ENCODE measurements at places on chromosomes 13 and 19.

DNA sequence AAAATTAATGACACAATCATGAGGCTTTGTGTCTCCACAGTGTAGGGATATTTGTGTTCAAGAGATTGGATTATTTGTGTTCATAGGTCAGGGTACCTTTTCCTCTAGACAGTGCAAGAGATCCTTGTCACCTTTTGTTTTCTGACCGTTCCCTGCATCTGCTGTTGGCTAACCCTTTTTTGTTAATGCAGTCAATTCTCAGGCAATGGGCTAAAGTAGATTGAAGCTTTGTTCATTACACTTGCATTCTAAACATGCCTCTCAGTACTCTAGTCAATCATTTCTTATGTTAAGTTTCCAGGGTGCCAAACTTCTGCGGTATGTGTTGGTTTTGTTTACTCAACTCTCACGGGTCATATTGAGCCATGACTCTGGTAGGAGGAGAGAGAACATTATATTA is 1.8 kb upstream of the MED4 start:
- no peak for DNase-seq

DNA sequence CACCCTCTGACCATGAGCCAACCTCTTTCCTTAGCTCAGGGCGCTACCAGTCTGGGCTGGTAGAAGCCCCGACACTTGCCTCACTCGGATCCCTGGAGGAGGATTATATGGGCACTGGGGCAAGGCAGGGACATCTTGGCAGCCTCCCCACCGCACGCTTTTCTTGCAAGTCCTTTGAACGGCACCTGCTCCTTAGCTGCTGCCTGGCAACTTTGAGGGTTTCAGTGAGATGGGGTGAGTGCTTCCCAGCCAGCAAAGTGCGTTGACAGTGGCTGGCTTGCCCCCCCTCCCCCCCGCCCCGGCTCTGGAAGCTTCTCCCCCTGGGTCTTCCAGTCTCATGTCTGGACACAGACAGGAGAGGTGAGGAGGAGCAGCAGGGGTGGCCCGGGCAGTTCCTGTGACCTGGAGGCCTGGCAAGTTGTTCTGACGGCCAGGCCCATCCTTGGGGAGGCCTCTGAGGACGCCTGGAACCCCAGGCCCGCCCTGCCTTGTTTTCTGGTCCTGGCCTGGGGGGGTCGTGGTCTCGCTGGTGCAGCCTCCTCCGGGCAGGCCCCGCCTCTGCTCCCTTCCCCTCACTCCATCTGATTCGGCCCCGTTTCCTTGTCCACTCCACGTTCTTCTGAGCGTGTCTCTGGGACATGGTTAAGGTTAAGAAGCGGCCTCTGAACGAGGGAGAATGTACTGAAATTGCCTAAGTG is 75.2 kb downstream of the ATP11A start:
- DNase-seq, result no peak

- no peak for DNase-seq
Observed at GRCh38 chr19:38647966-38648768, 718 bp downstream of the ACTN4 start.

DNA sequence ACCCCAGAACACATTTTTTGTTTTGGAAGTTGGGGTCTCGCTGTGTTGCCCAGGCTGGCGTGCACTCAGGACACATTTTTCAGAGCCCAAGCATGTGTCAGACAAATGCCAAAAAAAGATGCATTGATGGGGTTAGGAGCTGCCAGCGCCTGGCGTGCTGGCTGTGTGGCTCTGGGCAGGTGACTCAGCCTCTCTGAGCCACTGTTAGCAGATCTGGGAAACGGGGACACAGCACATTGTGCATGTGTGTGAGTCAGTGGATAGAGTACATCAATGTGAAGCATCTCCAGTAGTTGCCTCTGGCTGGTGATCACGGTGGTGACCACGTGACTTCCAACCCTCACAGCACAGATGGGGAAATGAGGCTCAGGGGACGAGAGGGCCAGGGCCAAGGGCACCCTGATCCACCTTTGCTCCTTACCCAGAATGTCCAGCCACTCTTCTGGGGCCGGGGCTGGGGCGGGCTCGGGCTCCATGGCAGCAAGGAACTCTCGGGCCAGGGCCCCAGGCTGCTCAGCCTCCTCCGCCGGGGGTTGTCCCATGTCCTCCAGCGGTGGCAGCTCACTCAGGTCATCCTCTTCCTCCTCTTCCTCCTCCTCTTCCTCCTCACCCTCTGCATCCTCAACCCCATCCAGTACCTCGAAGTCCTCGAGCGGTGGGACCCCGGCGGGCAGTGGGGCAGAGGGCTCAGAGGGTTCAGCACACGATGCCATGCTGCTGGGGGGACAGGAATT is 1.9 kb downstream of the FKBP8 start:
- DNase-seq, result no peak

DNA sequence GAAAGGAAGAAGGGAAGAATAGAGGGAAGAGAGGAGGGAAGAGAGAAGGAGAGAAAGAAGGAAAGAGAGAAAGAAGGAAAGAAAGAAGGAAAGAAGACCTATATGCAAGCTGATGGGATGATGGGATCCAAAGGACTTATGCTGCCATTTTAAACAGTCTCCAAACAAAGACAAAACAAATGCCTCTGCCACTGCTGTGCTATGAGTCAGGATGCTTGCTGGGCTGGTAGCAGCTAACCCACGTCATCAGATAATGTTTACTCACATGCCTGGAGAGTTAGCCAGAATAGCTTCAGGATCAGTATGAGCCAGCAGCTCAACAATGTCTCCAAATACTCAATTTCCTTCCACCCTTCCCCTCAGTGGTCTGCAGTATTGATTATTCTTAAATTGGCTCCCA is 12.0 kb upstream of the ZNF274 start:
- DNase-seq, result no peak

DNA sequence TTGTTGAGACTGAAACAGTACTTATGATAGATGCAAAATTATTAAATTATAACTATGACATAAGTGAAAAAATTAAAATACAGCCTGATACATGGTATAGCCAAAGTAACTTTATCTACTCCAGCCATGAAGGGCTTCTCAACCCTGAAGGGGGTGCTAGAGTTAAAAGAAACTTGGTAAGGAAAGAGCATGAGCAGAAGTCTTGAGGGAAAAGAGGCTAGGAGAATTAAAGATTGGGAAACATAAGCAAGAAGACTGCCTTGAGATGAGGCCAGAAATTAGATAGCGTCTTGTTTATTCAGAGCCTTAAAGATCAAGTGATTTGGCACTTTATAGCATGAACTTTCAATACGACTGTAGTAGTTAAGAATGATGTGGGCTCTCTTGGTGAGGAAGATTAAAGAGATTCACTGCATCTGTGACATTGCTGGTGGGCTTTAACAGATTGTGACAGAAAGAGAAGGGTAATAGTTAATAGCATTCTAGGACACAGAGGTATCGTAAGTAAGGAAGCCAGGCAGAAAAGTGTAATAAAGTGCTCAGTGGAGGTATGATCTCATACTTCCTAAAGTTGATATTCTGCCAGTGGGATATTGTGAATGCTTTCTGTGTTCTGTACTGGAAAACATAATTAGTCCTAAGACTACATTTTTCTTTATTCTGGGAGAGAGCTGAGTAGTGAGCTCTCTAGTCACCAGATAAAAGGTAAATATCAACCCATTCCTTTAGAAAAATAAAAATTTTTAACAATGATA is 385.4 kb upstream of the PRR20A start:
- no peak for DNase-seq

DNA sequence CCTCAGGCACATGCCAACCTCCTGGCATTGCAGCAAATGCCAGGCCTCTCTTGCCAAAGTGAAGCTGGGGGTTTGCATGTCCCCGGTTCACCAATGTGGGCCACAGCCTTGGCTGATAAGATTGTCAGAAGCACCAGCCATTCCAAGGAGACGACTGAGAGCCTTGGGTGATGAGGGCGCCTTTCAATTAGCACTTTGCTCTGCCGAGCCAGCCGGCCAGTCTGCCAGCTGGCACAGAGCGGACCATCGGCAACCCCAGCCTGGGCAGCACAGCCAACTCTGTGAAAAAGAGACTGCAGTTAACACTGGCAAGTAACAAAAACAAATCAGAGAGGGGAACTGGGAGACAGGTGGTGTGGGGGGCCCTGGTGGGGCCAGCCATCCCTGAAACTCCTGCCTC is 67.3 kb downstream of the EFNB2 start:
- no peak for DNase-seq

DNA sequence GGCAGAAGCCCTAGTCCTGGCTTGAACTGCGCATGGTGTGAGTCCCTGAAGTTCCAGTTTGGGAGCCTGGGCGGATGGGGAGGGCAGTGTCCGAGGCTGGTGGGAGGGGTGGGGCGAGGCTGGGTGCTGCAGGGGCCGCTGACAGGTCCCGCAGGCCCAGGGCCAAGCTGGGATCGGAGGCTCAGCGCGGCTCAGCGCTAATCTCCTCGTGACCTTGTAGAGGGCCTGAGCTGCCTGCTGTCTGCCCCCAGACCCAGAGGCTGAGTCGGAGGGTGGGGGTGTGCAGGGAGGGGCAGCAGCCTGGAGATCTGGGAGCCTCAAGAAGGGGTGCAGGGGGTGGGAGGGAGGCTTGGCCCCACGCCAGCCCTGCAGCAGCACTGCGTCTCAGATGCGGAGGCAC is 3.0 kb downstream of the ATP1A3 start:
- DNase-seq, result no peak

GRCh38 chr13:36166046-36166445 is 34.9 kb upstream of the DCLK1 start:
- DNase-seq, result no peak

DNA sequence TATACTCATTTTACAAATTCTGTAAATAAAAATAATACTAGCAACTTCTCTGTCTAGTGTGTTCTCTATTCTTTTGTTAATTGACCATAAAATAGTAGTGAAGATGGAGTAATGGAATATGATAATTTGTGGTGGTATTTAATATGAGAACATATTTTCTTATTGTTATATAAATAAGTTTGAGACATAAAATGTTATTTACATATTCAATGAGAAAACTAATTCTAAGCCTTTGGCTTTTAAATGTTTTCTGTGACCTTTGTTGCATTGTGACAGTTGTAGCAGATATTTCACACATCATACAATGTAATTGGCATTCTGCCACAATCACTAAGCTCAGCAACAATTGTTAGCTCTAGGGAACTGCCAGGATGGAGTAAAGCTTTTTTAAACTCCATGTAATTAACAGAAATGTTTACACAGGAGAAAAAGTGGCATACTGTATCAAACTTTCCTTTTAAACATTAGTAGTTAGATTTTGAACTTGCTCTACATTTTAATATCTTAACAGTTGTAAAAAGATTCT is 562.1 kb upstream of the PCDH9 start:
- no peak for DNase-seq

DNA sequence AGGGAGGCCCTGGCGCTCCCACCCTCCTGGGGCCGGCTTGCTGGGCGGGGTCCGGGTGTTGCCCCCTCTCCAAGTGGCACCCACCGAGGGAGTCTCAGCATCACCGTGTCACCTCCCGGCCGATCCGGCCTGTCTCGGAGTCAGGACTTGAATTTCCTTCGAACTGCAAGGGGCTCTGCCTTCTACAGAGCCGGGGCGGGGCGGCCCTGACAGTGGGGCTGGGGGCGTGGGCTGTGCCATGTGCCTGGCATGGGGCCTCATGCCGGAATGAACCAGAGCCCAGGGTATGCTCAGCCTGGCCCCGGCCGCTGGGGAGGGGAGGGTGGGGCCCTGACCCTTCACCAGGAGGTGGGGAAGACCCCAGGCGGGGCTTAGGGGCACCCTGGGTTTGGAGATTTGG is 47.0 kb upstream of the TCF3 start:
- no peak for DNase-seq

GRCh38 chr13:20408181-20408580 is 117.5 kb downstream of the CRYL1 start:
- no peak for DNase-seq

GRCh38 chr19:610071-610800 is 20.6 kb downstream of the HCN2 start:
- no peak for DNase-seq

GRCh38 chr13:114328595-114328994 is 14.3 kb downstream of the CHAMP1 start:
- DNase-seq, result no peak

DNA sequence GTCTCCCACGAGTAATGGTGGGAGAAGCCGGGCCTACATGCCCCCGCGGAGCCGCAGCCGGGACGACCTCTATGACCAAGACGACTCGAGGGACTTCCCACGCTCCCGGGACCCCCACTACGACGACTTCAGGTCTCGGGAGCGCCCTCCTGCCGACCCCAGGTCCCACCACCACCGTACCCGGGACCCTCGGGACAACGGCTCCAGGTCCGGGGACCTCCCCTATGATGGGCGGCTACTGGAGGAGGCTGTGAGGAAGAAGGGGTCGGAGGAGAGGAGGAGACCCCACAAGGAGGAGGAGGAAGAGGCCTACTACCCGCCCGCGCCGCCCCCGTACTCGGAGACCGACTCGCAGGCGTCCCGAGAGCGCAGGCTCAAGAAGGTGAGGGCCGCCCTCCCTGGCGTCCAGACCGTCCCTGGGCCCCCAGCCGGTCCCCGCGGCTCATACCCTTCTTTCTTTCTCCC is 1.4 kb upstream of the USF2 start:
- DNase-seq, result peak; percentile 33

- no peak for DNase-seq
Observed at GRCh38 chr13:92894447-92894846, 332.2 kb upstream of the GPC6 start.

DNA sequence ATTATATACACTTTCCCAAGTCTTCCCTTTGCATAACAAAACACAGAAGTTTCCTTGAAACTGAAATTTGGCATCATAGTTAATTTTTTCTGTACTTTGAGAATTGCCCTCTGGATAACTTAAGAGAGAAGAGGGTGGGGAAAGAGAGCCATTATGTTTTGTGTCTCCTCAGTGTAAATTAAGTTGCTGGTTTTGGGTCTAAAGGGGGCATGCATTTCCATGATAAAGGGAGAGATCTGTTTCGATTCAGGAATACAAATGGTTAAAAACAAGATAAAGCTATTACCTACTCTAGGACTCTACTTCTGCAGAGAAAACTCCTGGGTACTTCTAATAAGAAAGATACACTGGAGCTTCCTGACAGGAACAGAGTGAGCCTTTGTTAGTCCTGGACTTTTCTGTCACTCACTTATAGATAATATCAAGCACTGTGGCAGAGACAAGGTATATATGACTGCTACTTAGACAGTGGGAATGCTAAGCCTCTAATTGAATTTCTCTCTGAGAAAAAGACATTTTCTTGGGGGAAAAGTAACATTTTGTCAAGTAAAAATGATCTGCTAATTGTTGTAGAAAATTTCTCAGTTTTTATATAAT is 142.8 kb upstream of the PCDH9 start:
- no peak for DNase-seq

DNA sequence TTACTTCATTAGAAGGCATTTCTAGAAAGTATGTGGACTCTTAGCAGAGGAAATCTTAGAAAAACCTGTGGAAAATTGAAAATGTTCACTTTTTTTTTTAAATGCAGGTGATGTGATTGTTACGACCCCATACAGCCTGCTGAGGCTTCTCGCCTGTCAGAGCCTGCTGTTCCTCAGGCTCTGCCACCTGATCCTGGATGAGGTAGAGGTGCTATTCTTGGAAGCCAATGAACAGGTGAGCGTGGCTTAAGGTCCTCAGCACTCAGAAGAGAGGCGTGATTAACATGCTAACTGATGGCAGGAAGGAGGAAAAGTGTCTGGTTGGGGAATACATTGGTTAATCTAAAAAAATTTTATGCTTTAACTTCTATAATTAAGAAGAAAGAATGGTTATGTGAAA is 71.4 kb downstream of the SLC7A9 start:
- DNase-seq, result no peak

GRCh38 chr19:48874303-48875135 is 2.3 kb downstream of the PPP1R15A start:
- DNase-seq, result no peak
